Stimulated activated CD4-positive, alpha-beta T cell treated with anti-CD3 and anti-CD28 coated beads, TNF-alpha, amount 100 ng/mL, for 48 hours (primary cell): ENCODE measurements at places on chromosomes 2 and 18.

DNA sequence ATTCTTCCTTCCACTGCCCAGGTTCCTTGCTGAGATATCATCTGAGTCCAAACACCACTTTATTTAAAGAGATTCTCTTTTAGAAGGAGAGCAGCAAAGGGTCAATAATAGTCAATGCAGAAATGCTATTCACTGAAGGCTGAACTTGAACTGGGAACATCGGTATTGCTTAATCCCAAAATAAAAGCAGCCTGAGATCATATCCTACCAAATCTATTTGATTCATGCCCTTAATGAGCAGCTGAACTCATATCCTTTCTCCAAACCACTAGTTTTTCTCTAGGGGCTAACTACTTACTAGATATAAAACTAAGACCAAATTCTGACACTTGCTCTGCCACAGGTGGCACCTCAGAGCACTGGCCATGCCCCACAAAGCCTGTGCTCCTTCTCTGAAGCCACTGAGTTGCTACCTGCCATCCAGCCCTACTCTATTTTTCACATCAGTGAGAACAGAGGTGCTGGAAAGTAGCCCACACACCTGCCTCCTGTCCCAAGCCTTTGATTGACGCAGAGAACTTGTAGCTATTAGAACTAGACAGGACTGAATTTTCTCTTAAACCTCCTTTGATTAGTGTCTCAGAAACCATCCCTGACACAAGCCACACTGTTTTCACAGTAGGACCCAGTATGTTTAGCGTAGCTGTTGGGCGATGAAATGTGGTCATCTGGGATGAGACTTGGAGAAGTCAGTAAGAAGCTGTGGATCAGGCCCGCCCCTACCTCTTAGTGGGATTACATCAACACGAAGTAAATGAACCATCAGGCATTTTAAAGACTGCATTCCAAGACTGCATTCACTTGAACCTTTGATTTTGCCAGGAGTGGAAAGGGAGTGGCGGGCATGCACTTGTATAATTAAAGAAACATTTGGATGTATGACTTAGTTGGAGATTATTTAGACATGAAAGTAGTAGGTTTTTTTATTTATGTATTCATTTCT lies 124.3 kb downstream of the RBMS1 start:
- DNase-seq: no peak

GRCh38 chr2:181632733-181633401 lies 24.0 kb downstream of the CERKL start:
- no peak for DNase-seq

GRCh38 chr2:127589841-127590240 lies 54.4 kb downstream of the MYO7B start:
- no peak for DNase-seq

DNA sequence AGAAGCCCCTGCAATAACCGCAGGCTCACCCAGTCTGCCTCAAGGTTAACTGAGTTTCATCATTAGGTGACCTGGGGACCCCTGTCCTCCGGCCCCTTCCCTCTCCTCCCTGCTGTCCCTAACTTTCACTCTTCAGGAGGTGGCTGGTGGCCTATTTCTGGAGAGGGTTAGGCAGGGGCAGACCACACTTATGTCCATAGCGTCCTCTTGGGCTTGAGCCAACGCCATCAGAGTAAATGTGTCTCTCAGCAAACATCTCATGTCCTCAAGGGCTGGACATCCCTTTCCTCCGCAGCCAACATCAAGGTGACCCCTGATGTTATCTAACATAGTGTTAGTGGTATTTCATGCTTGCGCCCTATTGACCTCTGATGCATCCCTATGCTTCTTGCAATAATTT lies 114.8 kb downstream of the BCL11A start:
- DNase-seq: no peak

DNA sequence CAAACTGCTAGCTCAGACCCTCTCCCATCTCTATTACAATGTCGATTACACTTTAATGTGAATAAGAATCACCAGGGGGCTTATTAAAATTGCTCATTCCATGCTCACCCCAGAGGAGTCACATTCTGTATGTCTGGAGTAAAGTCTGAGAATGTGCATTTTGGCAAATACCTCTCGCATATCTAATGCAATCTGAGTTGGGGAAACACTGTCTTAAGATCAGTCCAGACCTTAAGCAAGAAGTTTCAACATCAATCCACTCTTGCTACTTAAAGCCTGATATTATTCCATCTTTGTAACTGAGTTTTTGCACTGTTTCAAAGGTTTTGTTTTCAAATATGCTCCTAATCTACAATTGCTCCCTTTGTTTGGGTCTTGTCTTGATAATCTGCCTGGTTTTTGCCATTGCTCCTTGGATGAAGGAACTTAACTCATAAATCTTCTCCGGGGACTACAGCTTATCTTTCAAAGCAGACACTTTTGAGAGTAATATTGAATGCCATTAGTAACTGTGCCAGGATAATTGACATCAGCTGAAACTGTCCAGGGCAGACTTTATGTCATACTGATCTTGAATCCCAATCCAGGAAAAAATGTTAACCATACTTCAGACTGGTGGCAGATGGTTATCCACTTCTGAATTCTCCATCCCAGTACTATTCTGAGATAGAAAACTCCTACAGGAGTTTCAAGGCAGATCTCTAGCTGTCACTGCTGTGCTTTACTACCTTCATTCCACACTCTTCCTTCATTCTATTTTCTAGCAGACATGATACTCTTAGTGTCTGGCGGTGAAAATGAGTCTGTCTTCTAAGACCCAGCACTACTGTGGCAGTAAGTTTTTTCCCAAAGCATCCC lies 200.9 kb downstream of the ERBB4 start:
- no peak for DNase-seq

GRCh38 chr2:129347486-129348217 lies 631.8 kb upstream of the RAB6C start:
- DNase-seq: no peak

GRCh38 chr2:181253438-181253837 lies 203.7 kb upstream of the ITGA4 start:
- no peak for DNase-seq

DNA sequence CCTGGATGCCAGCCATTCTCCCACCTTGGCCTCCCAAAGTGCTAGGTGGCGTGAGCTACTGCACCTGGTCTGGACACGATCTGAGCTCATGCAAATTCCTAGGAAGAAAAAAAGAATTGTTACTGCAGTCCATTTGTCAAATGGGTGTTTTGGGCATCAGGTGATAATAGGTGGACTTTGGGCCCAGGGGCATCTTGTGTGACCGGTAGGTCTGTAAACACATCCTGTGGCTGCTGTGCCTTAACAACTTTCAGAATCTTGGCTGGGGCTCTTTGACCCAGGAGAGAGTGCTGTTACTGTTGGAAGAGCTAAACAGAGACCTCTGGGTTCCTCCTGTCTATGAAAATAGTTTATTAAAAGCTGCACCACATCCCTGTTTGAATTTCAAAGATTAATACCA lies 34.9 kb upstream of the TFCP2L1 start:
- no peak for DNase-seq
